Fibroblast of lung (primary cell): ENCODE measurements at places on chromosomes 6 and 20.

- DNase-seq, result no peak
Observed at GRCh38 chr6:15369838-15370237, 124.0 kb downstream of the JARID2 start.

- no peak for DNase-seq
Observed at GRCh38 chr6:158774717-158775449, 44.3 kb downstream of the EZR start.

DNA sequence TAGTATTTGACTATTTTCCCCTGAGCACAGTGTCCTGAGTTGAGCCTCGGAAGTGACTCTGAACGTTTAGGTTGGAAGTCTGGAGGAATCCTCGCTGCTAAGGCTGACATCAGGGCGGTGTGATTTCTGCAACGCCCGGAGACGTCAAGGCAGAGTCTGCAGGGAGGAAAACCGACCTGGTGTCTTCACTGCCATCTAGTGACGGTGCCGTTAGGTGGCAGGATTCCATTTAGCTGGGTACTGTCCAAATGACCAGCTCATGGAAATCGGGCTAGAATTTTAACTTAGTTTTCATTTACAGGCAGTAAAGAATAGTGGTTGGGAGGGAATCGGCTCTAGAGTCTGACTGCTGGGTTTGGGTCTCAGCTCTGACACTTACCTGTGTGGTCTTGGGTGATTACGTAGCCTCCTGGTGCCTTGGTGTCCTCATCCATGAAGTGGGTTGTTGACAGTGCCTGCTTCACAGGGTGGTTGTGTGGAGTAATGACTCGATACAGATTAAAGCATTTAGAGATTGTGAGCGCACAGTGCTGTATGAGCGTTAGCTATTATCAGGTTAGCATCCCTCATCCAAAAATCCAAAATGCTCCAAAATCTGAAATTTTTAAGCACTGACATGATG lies 35.0 kb downstream of the FOXF2 start:
- DNase-seq, result peak; percentile 83

DNA sequence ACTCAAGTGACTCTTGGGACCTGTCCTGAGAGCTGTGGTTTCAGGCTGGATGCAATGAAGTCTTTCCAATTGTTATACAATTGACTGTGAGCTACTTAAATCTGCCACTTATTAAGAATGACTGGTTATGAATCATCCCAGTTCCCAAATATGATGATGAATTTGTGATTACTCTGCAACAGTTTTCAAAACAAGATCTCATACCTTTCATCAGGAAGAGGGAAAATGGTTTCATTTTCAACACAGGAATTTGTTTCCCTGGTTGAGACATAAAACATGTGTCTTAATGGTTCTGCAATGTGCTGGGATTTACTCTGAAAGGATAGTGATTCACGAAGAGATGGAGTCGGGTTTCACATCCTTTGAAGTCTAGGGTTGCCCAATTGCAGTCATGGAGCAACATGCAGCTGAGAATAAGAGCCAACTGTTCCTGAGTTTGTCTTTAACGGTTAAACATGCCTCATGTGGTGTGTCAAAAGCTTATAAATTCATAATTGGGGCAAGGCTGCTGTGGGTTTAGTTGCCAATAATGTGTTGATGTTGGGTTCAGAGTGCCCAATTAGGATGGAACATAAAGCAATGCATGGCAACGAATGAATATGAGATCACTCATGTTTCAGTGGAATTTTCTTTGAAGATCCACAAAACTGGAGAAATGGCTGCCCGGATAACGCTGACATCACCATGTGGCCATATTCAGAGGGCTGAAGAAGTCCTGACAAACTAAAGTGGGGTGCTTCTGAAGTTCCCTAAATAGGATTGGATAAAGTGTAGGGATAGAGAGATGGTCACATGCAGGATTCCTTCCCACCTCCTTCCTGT lies 41.0 kb downstream of the CYP24A1 start:
- DNase-seq, result peak; percentile 99

GRCh38 chr6:32092760-32093497 lies 16.2 kb downstream of the TNXB start:
- peak; percentile 88 for DNase-seq

- DNase-seq, result no peak
Observed at GRCh38 chr20:37279820-37280219, 9.6 kb upstream of the MANBAL start.

GRCh38 chr6:40383348-40384115 lies 203.6 kb downstream of the LRFN2 start:
- no peak for DNase-seq

- DNase-seq, result no peak
Observed at GRCh38 chr6:163398815-163399214, 15.7 kb upstream of the QKI start.
